ENCODE measurements at places on chromosomes 6 and 20.

- no peak for DNase-seq
Observed at GRCh38 chr6:1917626-1918371, 308.1 kb downstream of the FOXC1 start.

GRCh38 chr6:25731721-25732120 lies 22.8 kb upstream of the SLC17A4 start:
- no peak for DNase-seq

DNA sequence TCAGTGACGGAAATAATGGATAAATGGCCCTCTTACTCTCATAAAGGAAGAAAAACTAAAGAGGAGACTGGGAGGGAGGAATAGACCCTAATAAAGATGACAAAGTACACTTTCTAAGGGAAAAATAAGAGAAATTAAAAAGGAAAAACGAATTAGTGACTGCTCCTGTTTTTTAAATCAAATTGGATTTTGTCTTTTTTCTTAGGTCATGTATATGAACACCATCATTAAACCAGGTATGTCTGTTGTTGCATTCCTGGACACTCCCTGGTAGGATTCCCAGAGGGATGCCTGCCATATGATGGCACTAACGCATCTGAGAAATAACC lies 59.4 kb upstream of the BTN3A2 start:
- no peak for DNase-seq

GRCh38 chr6:169642455-169642854 lies 59.4 kb downstream of the WDR27 start:
- no peak for DNase-seq

- peak; percentile 72 for DNase-seq
Observed at GRCh38 chr6:49849213-49849907, 17.0 kb downstream of the CRISP1 start.

- peak; percentile 96 for DNase-seq
Observed at GRCh38 chr20:62953839-62954703, 1.6 kb downstream of the SLC17A9 start.

- DNase-seq = no peak
Observed at GRCh38 chr20:32314768-32315167, 37.3 kb downstream of the KIF3B start.

- DNase-seq = no peak
Observed at GRCh38 chr20:49843770-49844380, 31.2 kb downstream of the SLC9A8 start.

DNA sequence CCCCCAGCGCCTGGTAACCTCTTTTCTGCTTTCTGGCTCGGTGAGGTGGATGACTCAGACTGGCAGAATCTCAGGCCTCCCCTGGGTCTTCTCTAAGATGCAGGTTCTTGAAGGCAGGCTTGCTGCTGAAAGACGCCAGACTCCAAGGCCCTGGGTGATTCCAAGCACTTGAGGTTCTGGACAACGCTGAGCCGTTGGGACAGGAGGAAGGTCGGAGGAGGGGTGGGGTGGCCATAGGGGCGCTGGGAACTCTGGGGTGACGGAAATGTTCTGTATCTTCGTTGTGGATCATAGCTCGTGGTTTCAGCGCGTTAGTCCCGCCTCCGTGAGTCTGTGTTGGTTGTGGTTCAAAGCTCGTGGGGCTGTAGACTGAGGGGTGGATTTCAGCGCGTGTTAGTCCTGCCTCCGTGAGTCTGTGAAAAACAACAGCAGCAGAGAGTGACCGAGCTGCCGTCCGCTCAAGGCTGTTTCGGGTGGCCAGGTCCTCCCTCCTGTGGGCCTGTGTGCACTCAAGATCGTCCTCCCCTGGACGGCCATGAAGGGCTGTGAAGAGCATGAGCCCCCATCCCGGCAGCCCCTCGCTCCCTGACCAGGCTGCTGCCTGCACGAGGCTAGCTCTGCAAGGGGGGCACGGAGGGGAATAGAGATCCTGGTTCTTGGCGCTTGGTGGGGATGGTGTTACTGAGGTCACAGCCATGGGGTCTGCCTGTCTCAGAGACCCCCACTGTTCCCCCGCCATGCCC lies 7.7 kb downstream of the NTSR1 start:
- DNase-seq = no peak
